ENCODE measurements at places on chromosomes 2 and 18.

GRCh38 chr2:67083951-67084350 lies 313.2 kb upstream of the ETAA1 start:
- H3K27ac ChIP-seq = no peak overlapping the region
- no peaks in the 10 kb centered on the region for H3K4me1 ChIP-seq
- no peak for DNase-seq
- no peaks in the 10 kb centered on the region for H3K27me3 ChIP-seq
- H3K36me3 ChIP-seq = no peaks in the 10 kb centered on the region

DNA sequence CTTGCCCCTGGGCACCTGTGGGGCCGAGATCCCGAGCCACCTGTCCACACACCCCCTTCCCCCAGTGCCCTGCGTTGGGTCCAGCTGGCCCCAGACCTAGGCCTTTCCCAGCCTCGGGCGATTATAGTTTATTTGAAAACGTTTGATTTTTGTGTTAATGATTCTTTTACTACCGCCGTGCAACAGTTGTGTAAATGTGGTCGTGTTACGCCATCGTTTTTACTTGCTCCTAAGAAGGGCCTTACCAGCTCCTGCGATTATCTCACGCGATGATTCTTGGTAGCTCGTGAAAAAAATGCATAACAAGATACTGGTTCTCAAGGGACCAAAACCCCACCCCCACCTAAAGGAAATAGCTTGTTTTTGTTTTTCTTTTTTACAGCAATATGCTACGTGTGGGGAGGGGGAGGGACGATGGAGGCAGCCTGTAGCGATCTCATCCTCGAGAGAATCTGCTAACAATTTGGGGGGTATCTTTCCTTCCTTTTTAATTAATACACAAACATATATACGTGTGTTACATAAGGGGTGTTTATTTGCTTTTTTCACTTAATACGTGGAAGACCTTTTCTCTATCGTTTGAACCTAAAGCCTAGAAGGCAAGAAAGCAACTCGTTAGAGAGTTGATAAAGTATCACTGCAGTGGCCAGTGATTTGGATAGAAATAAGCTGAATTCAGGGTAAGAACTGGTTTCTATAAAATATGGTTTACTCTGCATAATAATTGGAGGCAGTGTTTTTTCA lies 1.0 kb downstream of the ZDBF2 start:
- peak; percentile 55 for DNase-seq
- peak overlapping the region; percentile 74 for H3K4me3 ChIP-seq
- H3K36me3 ChIP-seq = no peaks in the 10 kb centered on the region
- no peaks in the 10 kb centered on the region for H3K4me1 ChIP-seq
- H3K27ac ChIP-seq = peak overlapping the region; percentile 76

GRCh38 chr2:75174981-75175380 lies 24.3 kb downstream of the TACR1 start:
- H3K4me3 ChIP-seq = no peak overlapping the region
- no peaks in the 10 kb centered on the region for H3K4me1 ChIP-seq
- H3K27me3 ChIP-seq = no peaks in the 10 kb centered on the region

- H3K4me1 ChIP-seq = no peaks in the 10 kb centered on the region
- H3K27me3 ChIP-seq = no peaks in the 10 kb centered on the region
- no peak overlapping the region for H3K4me3 ChIP-seq
- no peak overlapping the region for H3K27ac ChIP-seq
- DNase-seq = no peak
- no peaks in the 10 kb centered on the region for H3K36me3 ChIP-seq
These were observed 24.1 kb downstream of the ST8SIA5 start for GRCh38 chr18:46732801-46733200.

- H3K27me3 ChIP-seq = no peaks in the 10 kb centered on the region
- DNase-seq = no peak
- no peak overlapping the region for H3K4me3 ChIP-seq
These were observed 674.8 kb upstream of the ZEB2 start for GRCh38 chr2:145194673-145195072.

- H3K4me3 ChIP-seq = no peak overlapping the region
- H3K4me1 ChIP-seq = 0 out of 2 replicates have a peak, but pooled peaks cover 4% of the 10 kb centered on the region
- no peaks in the 10 kb centered on the region for H3K27me3 ChIP-seq
- H3K36me3 ChIP-seq = peaks cover 66% of the 10 kb centered on the region
- no peak overlapping the region for H3K27ac ChIP-seq
These were observed 13.4 kb downstream of the NOP58 start for GRCh38 chr2:202278944-202279343.

DNA sequence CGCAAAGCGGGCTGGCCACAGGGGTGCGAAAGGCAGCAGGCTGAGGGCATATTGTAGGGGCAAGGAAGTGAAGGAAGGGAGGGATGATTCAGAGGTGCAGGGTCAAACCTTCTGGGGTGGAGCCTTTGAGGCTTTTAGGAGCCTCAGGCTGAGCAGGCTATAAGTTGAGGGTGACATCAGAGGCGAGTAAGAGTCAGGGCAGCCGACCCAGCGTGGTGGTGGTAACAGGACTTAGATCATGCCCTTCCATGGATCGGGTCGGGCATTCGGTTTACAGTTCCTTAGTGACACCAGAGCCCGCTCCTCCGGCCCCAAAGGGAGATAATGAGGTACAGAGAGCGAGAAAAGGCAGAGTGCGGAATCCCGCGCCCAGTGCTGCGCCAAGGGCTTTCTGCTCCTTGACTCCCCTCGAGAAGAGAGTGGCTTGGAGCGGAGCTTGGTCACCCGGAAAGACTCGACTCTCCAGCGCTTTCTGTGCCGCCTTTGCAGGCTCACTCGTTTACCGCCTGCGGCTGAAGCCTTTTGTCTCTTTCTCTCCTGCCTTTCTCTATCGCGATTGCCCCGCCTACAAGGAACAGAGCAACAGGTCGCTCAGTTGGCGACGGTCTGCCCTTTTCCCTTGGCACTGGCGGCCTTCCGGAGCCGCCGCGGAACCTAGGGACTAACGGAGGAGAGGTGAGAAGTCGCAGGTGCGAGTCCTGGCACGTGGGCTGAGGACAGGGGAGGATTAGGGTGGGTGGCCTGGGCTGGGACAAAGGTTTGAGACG lies 720 bp downstream of the LBX2 start:
- peak overlapping the region; percentile 57 for H3K4me3 ChIP-seq
- H3K36me3 ChIP-seq = no peaks in the 10 kb centered on the region

DNA sequence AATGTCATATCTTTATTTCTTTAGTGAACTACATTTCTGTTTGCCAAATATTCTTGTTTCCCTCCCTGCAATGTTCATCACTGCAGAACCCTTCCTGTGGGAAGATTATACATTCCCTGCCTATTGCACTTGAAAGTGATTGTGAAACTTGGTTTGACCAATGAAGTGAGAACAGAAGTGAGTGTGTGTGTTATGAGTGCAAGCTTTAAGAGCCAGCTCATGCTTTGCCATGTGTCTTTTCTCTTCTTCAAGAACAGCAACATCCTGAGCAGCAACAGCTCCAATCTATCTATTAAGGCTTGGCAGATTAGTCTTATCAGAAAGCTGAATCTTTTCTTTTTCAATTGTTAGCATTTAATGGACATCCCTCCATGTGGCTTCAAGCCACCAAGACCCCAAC lies 42.0 kb upstream of the UBE2E3 start:
- no peak overlapping the region for H3K4me3 ChIP-seq
- no peak for DNase-seq
- H3K27ac ChIP-seq = no peak overlapping the region
- H3K27me3 ChIP-seq = no peaks in the 10 kb centered on the region
